ENCODE measurements at places on chromosomes 6 and 20.

- DNase-seq: no peak
Measured at GRCh38 chr6:126145351-126145750, 159.0 kb downstream of the TRMT11 start.

DNA sequence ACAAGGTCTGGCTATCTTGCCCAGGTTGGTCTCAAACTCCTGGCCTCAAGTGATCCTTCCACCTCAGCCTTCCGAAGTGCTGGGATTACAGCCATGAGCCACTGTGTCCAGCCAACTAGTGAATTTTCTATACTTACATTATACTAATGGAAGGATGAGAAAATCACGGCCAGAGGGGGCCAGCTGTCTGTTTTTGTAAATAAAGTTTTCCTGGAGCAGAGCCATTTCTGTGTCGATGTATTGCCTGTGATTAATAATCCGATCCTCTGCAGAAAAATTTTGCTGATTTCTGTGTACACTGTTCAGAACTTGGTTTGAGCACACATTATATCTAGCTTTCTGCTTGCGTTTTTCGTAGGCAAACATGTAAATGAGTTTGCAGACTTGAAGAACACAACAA lies 28.8 kb downstream of the PTPRT start:
- no peak for DNase-seq

- DNase-seq: peak; percentile 9
Measured at GRCh38 chr6:135496800-135497411, 634 bp downstream of the AHI1 start.

- no peak for DNase-seq
Measured at GRCh38 chr20:9258901-9259300, 190.0 kb downstream of the PLCB4 start.

DNA sequence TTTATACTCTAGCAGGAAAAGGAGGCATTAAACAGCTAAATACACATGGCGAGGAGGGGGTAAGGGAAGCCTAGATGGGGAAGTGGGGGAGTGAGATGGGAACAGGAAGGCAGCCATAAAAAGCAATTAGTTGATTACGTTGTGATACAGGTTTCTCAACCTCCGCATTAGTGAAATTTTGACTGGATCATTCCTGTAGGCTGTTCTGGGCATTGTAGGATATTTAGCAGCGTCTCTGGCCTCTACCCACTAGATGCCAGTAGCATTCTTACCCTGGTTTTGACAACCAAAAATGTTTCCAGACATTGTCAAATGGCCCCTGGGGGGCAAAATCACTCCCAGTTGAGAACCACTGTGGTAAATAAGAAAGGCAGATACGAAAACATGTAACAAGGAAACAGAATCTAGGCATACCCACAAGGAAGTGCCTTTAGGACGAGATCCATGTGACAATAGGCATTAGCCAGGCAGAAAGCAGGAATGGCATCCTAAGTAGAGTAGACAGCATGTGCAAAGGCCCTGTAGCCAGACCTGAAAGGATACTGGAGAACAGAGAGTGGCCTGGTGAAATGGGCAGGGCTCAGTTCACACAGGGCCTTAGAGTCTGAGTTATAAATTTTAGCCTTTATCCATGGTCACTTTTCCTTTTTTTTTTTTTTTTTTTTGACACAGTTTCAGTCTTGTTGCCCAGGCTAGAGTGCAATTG lies 25.8 kb upstream of the PTPN1 start:
- no peak for DNase-seq

DNA sequence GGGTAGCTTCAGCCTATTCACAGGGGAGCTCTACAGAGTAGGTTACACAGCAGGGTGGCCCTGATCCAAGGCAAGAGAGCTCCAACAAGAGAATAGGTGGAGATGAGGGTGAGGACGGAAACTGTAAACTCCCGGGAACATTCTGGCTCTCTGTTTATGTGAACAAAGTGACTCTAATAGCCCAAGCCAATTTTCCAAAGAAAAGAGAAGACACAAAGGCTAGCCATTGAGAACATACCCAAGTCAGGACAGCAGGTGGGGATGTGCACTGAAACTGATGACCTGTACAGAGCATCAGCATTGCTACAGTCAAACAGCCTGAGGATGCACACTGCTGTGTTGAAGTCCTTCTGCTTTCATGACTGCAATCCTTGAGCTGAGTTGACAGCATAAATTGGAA lies 136.0 kb upstream of the TOP1 start:
- DNase-seq: no peak

DNA sequence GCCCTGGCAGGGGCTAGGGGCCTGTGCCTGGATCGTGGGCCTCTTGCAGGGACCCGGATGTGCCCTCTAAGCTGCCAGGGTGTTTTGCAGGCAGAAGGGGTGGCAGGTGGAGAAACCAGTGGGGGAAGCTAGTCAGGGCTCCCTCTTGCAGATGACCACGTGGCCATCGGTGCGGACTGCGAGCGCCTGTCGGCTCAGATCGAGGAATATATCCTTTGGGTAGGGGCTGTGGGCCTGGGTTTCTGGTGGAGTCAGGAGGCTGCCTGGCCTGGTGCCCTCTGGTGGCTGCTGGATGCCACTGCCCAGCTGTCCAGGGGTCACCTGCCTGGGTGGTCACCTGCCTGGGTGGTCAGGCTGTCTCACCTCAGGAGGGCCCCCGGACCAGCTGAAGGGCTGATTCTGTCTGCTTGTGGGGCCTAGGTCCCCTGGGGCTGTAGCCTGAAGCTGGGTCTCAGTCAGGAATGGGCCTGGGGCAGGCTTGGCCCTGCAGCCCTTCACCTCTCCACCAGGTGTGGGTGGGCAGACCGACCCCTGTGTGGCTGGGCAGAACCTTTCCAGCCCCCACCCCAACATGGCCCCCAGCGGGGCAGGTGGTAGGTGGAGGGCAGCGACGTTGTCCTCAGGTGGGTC lies 6.7 kb downstream of the TCEA2 start:
- no peak for DNase-seq

GRCh38 chr20:53387983-53388675 lies 205.5 kb downstream of the ZNF217 start:
- no peak for DNase-seq

DNA sequence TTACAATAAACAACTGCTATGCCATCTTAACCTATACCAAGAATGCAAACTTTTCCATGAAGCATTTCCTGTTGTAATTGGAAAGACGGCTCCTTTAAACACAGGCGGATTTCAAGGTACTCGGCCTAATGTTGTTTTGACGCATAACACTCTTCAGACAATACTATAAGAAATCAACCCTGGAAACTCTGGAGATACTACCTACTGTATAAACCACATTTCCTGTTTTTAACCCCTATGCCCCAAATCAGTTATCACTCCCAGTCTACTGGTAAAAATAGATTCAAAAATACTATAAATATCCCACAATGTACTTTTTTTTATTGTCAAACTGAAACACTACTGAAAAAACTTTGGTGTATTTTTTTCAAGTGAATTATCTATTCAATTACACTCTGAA lies 118.1 kb downstream of the IRF4 start:
- no peak for DNase-seq

DNA sequence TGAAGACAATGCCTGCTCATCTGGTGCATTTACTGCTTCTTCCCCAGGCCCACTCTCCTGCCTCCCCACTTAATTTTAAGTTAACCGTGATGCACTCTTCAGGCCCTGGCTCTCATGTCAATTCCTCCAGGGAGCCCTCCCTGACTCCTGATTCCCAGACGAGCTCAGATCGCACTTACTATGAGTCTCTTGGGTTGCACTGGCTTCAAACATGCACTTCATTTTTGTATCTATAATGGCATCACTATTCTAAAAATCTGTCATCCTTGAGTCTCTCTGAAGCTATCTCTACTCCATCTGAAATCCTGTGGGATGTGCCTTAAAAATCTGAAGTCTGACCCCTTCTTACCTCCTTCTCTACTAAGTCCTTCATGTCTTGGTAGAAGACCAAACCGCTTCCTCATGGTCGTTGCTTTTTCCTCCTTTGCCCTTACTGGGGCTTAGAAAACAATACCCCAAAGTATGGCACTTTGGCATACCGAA lies 24.7 kb downstream of the COX4I2 start:
- DNase-seq: no peak

- DNase-seq: no peak
Measured at GRCh38 chr20:10632721-10633509, 40.9 kb downstream of the JAG1 start.

DNA sequence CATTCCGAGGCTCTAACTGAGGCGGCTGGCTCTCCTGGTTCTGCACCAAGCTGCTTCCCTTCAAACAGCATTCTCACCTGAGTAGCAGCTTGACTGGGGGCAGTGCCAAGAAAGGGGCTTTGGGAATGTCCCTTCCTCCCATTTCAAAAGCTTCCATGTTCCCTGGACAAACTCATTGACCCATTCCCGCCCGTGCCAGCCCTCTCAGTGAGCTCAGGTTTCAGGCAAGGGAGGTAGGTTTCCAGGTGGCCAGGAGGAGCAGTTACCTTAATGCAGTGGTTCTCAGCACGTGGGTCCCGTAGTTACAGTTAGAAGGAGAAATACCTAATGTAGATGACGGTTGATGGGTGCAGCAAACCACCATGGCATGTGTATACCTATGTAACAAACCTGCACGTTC lies 135.2 kb downstream of the ELOVL4 start:
- DNase-seq: no peak

GRCh38 chr6:100491952-100492670 lies 27.4 kb upstream of the SIM1 start:
- no peak for DNase-seq

- no peak for DNase-seq
Measured at GRCh38 chr20:48008850-48009515, 223.7 kb upstream of the SULF2 start.

DNA sequence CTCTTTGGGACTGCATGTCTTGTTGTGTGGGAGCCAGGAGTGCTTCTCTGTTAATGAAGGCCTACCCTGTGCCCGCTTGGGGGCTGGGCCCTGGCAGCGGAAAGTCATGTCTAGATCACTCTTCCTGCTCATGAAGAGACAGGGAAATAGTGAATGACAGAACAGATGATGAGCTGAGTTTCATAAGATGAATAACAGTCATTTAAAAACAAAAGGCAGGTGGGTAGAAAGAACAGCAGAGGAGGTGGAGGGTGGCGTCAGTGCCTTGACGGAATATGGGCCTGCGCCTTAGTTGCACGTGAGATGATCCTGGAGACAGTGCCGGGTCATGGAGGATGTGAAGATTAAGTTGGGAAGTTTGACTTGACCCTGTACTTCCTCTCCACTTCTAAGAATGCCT lies 85.5 kb downstream of the ARID1B start:
- no peak for DNase-seq

DNA sequence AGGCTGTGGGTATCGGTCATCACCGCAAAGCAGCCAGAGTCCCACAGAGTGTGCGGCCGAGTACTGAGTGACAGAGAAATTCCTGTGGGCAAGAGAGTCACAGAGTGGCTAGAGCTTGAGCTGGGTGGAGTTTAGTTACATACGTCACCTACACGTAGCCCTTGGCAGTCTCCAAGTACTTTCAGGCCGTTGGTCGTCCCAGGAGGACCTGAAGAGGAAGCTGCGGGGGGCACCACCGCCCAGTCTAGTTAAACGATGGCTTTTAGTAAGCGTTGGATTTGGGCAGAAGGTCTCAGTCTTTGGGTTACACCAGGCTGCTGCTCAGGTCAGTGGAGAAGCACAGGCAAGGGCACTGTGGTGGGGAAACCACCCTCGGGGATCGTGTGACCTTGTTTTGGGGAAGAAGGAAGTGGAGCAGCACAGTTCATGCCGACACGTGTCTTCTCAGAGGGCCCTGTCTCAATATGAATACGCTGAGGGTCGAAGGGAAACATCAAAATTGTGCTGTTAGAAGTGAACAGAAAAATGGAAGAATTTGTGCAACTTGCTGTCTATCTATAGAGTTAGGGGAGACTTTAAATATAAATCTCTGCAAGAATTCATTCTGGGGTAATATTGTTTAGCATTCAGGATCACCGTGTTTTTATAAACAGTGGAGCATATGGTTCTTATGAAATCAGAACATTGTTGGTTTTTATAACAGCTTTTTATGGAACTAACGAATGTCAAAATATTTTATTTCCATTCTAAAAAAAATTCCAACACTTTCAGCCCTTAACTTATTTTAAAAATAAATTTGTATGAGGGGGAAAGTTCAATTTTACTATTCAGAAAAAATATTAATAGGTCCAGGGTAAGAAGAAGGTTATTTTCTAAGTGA lies 28.6 kb downstream of the KIF25 start:
- no peak for DNase-seq

GRCh38 chr6:67935976-67936477 lies 699.1 kb upstream of the ADGRB3 start:
- DNase-seq: no peak

GRCh38 chr20:23151885-23152284 lies 65.8 kb upstream of the CD93 start:
- DNase-seq: no peak

GRCh38 chr6:24576447-24576846 lies 69.5 kb downstream of the KIAA0319 start:
- DNase-seq: no peak

DNA sequence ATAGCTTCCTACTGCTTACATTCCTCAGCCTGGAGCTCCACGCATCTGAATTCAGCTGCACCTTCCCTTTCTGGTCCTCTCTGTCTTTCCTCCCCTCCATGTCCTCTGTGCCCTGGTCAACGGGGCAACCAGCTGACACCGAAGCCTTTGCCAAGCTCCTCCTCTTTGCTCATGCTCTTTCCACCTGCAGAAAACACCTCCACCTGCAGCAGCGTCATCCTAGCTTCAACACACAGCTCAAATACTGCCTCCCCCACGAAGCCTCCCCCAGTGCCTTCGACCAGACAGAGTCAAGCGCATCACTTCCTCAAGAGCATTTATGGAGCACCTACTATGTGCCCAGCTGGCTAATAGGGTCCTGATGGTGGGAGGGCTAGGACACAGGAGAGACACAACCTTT lies 9.2 kb downstream of the CDH22 start:
- no peak for DNase-seq

- no peak for DNase-seq
Measured at GRCh38 chr6:52390361-52390727, 28.4 kb downstream of the PAQR8 start.

- DNase-seq: peak; percentile 1
Measured at GRCh38 chr6:43355862-43356590, 13.4 kb downstream of the ZNF318 start.

GRCh38 chr6:153092082-153093013 lies 38.7 kb downstream of the RGS17 start:
- DNase-seq: no peak

- DNase-seq: peak; percentile 77
Measured at GRCh38 chr6:148509119-148509799, 166.6 kb downstream of the SASH1 start.

GRCh38 chr20:24017458-24017755 lies 28.8 kb upstream of the GGTLC1 start:
- DNase-seq: no peak

GRCh38 chr6:136921381-136921935 lies 643 bp upstream of the SLC35D3 start:
- DNase-seq: no peak

DNA sequence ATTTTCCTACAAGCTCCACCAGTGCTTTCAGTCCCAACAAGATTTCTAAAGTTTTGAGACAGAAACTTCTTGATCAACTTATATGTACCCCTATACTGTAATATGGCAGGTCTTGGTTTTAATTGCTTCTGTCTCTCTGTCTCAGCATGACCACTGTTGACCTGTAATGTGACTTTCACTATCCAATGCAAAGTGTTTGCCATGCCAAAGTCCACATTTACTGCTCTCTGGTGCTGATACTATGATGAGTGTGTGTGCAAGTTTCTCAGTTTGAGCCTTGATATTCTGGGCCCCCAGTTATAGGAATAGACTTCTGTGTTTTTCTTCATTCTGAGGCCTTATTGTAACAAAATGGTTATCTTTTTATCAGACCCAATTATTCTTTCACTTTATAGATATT lies 45.8 kb downstream of the OR2J2 start:
- DNase-seq: no peak
